Testis (tissue), 5 donors: ENCODE measurements at places on chromosomes 7 and 10.
A peak's percentile ranks its signal among the peaks of the same experiment; 100 is the strongest.

DNA sequence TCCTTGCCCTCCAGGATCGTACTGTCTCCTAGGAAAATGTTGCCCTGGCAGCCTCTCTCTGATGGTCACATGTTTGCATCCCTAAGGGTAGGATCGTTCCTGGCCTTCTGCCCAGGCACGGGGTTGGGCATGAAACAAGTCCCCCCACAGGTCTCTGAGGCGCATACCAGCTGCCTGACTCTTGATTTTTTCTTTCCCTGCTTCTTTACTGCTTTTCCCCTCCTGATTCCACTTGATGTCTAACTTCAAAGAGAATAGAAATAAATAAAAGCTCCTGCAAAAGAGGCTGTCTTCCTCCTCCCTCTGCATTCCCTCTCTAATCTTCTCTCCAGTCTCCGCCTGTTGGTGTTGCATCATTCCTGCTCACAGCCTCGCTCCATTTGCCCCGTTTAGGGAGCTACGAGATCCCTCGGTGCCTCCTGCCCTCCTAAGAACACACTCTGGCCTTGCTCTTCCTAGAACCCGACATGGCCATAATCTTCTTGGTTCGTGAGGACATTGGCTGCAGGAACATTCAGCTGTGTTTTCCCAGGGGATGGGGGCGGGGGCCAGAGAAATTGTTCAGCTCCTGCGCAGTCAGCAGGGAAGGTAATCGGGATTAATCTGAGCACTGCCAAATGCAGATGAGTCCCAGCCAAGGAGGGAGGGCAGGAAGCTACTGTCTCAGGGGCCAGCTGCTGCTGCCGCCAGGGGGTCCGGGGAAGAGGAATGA, 26.0 kb downstream of the LEP start:
- DNase-seq, result peak; percentile 85

- DNase-seq, result no peak
Observed at GRCh38 chr7:102834999-102835398, 77.8 kb upstream of the LRRC17 start.

DNA sequence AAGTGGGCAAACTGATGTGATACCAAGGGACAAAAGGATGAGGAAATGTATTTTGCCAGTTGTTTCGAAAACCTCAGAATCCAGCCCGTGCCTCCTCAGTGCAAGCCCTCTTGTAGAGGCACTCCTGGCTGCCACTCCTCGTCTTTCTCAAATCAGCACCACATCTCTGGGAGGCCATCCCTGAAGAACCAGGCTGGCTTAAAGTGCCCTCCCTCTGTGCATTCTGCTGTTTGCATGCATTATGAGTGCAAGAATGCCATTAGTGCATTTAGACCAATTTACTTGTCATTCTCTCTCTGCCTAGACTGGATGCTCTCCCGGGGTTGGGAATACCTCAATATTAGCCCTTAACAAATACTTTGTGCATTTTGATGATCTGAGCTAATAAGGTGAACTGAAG, 19.9 kb upstream of the FAM180A start:
- DNase-seq, result no peak

GRCh38 chr10:13969118-13969791, 361.5 kb downstream of the FRMD4A start:
- DNase-seq, result no peak

DNA sequence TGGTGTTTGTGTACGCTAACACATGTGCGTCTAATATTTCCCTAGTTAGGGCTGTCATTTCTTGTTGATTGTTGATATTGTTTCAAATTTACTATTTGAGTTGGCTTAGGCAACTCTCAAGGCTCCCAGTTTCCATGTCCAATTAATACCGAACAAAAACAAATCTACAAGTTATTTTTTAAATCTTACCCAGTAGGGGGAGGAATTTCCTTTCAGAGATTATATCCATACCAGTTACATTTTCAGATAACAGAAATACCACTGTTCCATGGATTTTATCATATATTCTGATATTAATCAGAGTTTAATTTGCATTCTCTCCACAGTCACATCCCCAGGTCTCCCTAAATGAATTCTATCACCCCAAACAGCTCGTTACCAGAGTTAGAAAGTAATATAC, 7.2 kb upstream of the AKR1B10 start:
- DNase-seq, result no peak

- no peak for DNase-seq
Observed at GRCh38 chr7:3917436-3917835, 616.4 kb downstream of the SDK1 start.

DNA sequence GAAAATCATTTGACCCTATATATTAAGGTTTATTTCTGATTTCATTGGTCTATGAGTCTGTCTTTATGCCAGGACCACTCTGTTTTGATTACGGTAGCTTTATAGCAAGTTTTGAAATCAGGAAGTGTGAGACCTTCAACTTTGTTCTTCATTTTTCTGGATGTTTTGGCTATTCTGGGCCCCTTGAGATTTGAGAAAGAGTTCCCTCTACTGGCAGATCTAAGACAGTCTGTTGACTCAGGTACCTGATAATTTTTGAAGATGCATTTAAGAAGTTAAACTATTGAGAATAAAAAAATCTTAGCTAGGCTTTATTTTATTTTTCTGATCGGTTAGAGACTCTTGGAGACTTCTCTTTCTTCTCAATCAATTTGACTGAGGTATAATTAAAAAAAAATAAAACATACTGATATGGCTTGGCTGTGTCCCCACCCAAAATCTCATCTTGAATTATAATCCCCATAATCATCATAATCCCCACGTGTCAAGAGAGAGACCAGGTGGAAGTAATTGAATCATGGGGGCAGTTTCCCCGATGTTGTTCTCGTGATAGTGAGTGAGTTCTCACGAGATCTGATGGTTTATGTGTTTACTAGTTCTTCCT, 209.2 kb downstream of the SNX10 start:
- no peak for DNase-seq

GRCh38 chr7:155224116-155224811, 73.4 kb upstream of the INSIG1 start:
- no peak for DNase-seq

DNA sequence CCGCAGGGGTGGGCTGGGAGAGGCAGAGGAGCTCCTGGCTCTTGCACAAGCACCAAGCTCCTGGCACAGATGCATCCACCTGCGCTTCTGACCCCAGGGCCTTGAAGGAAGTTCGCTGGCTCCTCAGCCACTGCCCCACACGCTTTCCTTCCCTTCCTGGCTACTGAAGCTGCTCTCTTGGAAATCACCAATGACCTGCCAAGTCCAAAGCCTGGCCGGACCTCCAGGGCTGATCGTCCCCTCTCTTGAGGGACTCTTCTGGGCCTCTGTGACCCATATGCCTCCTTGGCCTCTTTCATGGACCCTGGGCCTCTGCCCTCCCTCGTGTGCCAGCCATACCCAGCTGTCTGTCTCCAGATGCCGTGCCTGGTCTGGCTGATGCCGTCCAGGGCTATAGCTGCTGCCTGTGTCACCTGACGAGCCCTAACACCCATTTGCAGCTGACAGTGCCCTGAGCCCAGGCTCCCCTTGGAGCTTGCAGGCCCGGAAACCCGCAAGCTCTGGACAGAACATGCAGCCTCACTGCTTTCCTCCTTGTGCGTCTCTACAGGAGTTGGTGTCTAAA, 113.4 kb downstream of the PRKAG2 start:
- no peak for DNase-seq

DNA sequence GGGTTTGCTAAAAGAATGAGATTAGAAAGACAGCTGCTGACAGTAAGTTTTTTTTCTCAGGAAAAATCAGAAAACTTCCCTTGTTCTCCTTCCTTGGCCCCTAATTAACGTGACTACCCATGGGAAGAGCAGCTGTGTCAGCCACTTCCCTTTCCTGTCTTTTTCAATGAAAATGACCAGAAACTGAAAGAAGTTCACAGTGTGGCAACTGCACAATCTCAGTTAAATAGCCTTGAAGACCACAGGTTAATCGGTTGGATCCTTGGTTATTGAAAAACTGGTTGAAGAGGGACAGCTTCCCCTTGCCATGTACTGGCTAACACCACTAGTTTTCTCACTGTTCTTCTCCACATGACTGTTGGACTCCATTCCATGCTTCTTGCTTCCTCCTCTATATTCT, 148.8 kb upstream of the AGR3 start:
- no peak for DNase-seq

DNA sequence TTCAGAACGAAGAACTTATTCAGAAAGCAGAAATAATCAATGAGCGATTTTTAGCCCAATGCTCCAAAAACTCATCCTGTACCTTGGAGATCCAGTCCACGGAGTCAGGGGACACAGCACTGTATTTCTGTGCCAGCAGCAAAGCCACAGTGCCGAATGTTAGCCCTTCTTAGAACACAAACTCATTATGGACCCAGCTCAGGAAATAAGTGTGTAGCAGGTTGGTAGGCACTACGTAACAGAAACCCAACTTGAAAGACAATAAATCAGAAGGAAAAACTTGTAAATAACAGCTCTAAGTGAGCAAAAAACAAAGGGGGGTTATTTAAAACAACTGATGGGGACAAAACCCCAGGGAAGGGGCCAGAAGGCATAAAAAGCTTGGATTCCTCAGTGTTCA, 112.0 kb upstream of the PRSS1 start:
- DNase-seq, result no peak

GRCh38 chr10:79445977-79446757, 743 bp upstream of the ZCCHC24 start:
- peak; percentile 43 for DNase-seq

GRCh38 chr7:37410305-37411229, 38.1 kb downstream of the ELMO1 start:
- DNase-seq, result no peak

DNA sequence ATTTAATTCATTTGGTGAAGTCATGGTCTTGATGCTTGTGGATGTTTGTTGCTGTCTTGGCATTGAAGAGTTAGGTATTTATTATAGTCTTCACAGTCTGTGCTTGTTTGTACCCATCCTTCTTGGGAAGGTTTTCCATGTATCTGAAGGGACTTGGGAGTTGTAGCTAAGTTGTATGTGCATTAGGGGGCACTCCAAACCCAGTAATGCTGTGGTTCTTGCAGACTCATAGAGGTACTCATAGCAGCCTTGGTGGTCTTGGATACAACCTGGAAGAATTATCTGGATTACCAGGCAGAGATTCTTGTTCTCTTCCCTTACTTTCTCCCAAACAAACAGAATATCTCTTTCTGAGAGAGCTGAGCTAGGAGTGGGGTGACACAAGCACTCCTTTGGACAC, 93.2 kb downstream of the ADCYAP1R1 start:
- no peak for DNase-seq

- DNase-seq, result no peak
Observed at GRCh38 chr7:3805151-3805550, 504.1 kb downstream of the SDK1 start.

GRCh38 chr10:19250546-19250945, 201.9 kb downstream of the MALRD1 start:
- no peak for DNase-seq

- DNase-seq, result no peak
Observed at GRCh38 chr10:1068380-1069361, 12.5 kb downstream of the WDR37 start.

- no peak for DNase-seq
Observed at GRCh38 chr10:133292919-133293809, 15.5 kb downstream of the TUBGCP2 start.

GRCh38 chr7:94394437-94395140, at the start of gene COL1A2:
COL1A2 (plus strand) TSS chr7:94394895; CDS start chr7:94395032, 137 bp downstream.
- peak; percentile 89 for DNase-seq

- DNase-seq, result no peak
Observed at GRCh38 chr7:88590963-88591362, 168.5 kb upstream of the ZNF804B start.

DNA sequence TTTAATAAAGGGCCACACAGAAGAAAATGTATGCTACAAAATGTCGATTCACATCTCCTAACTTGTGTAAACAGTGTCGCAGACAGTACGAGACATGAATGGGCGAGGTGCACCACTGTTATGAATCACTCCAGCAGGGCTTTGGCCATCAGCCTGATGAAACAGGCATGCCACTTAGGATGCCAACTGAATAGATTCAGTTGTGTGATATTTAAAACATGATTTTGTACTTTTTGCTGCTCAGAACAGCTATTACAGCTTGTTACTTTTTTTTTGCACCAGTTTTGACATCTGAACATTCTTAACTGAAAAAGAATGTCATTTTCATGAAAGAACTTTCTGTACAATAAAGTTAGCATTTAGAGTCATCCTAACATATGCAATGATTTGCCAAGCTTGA, 138.1 kb downstream of the VTI1A start:
- DNase-seq, result no peak

GRCh38 chr7:68707159-68707558, 891.1 kb upstream of the AUTS2 start:
- no peak for DNase-seq

- no peak for DNase-seq
Observed at GRCh38 chr10:113053091-113053490, 103.0 kb downstream of the TCF7L2 start.

- no peak for DNase-seq
Observed at GRCh38 chr7:1452205-1452604, 7.1 kb downstream of the MICALL2 start.

GRCh38 chr10:50582046-50582445, 41.7 kb downstream of the SGMS1 start:
- no peak for DNase-seq

- no peak for DNase-seq
Observed at GRCh38 chr10:24351961-24352360, 143.0 kb downstream of the KIAA1217 start.

DNA sequence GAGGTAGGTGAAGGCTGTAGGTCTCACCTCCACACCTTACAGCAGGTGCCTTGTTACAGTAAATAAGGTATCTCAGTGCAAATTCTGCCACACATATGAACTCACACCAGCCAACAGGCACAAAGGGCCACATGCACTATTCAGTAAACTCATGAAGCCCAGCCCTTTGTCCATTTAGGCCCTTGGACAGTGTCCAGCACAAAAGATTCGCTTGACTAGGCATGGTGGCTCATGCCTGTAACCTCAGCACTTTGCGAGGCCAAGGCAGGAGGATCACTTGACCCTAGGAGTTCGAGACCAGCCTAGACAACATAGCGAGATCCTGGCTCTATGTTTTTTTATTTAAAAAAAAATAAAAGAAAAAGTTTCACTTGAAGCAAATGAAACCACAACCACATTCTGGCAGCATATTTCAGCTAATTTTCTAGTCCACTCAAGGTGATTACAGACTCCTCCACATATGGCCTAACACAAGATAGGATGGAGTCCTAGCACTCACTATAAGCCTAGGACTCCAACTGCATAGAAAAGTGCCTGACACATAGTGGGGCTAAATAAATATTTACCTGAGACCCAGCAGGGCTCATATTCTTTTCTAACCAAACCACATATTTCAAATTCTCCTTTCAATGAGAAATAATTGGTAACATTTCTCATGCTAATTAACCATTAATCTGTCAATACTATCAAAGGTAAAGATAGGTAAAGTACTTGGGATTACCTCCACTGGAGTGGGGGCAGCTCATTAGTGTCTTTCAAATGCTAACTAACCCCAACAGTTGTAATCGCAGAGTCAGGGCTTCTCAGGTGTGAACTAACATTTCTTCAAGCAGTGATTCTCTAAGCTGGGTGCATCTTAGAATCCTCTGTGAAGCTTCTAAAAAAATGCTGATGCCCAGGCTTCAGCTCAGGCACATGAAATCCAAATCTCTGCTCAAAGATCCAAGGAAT, 4.5 kb upstream of the ANKRD1 start:
- DNase-seq, result no peak

- DNase-seq, result no peak
Observed at GRCh38 chr10:91354166-91355075, 55.7 kb upstream of the HECTD2 start.

GRCh38 chr10:31929261-31930022, 811 bp upstream of the ARHGAP12 start:
- DNase-seq, result peak; percentile 69
